ENCODE measurements at places on chromosomes 5 and 9.

- no peak for DNase-seq
These were observed 127.1 kb downstream of the NMUR2 start for GRCh38 chr5:152277936-152278335.

- DNase-seq = no peak
These were observed 11.8 kb downstream of the IL6ST start for GRCh38 chr5:55982957-55983381.

GRCh38 chr5:40409601-40410000 lies 270.1 kb upstream of the PTGER4 start:
- DNase-seq = no peak

- DNase-seq = no peak
These were observed 58.0 kb downstream of the ZNF510 start for GRCh38 chr9:96719921-96720320.

GRCh38 chr5:135715267-135716055 lies 119.0 kb upstream of the SLC25A48 start:
- DNase-seq = no peak

- no peak for DNase-seq
These were observed 199.9 kb downstream of the PTTG1 start for GRCh38 chr5:160621526-160621925.

- no peak for DNase-seq
These were observed 7.5 kb downstream of the PFDN1 start for GRCh38 chr5:140295414-140295813.

DNA sequence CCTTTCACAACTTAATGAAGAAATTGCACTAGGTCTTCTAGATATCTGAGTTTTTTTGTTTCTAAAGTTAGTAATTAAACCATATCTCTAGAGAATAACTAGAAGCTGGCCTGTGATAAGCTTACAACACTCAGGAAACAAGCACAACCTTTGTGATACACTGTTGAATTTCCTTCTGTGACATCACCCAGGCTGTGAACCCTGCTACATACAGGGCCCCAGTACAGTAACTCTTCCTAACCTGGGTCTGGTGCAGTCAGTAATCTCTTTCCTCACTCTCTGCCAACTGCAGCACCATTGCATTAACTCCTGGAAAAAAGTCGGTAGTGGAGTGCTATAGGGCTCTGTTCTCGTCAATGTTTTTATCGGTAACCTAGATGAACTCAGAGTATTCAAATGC lies 10.6 kb upstream of the IGFBPL1 start:
- DNase-seq = no peak

- DNase-seq = no peak
These were observed 1.3 kb upstream of the ERBIN start for GRCh38 chr5:65925044-65925600.

DNA sequence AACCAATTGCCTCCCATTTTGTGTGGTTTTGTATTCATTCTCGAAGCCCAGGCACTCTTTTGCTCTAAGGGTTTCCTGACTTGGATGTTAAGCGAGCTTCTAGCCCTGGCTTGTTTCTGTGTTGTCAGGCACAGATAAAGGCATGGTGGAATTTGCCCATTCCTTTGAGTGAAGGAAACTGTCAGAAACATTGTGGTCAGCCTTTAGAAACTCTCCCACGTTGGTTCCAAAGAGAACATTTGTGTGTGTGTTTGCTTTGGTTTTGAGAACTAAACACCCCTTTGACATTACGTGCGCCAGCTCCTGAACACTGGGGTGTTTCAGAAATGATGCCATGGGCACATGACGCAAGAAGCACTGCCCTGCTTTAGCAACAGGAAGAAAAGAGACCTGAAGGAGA lies 320.9 kb downstream of the NTRK2 start:
- no peak for DNase-seq

- no peak for DNase-seq
These were observed 21.4 kb downstream of the PTPN3 start for GRCh38 chr9:109476642-109477257.

GRCh38 chr9:97437051-97437600 lies 25.2 kb downstream of the TDRD7 start:
- peak; percentile 12 for DNase-seq

DNA sequence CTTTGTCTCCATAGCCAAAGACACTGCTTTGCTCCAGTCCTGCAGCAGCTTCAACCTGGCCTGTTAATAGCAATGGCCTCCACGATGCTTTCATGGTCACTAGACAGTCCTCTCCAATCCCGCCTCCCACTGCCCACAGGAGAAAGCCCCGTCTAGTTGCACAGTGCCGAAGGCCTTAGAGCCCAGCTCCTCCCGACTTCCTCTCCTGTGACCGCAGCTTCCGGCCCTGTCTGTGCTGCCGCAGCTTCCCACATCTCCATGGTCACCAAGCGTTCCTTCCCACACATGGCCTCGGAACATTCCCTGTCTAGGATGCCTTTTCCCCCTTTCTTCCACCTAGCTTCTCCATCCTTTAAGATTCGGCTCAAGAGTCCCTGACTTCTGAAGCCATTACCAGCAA lies 23.4 kb downstream of the PCA3 start:
- DNase-seq = no peak

GRCh38 chr5:58094031-58094430 lies 365.9 kb downstream of the PLK2 start:
- DNase-seq = no peak

- DNase-seq = no peak
These were observed 78.5 kb downstream of the ZNF366 start for GRCh38 chr5:72428669-72429068.

GRCh38 chr5:65480306-65480865 lies 1.3 kb downstream of the ADAMTS6 start:
- DNase-seq = peak; percentile 40

DNA sequence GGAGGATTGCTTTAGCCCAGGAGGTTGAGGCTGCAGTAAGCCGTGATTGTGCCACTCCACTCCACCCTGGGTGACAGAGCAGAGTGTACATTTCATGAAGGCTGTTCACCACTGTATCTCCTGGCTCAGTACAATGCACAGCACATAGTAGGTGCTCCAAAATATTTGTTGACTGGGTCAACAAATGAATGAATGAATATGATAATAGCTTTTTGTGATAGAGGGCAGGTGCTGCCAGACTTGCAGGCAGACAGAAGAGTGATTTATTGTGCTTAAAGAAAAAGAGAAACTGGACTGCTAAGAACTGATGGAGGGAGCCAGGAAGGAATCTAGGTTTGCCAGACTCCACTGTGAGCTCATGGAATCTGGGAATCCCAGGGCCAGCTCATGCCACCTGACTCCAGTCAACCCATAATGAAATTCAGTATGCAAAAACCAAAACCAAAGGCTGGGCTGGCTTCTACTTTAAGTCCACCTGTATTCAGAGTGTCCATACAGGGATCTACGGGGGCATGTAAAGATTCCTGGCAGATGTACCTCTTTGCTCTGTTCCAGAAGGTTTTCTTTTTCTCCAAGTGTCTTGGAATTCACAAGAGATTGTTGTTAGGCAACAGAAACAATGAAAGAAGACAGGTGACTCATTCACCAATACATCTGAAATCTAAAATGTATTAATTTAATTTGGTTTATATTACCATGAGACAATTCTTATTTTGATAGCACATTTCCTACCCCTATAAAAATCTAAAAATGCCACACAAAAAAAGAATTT lies 15.5 kb upstream of the CTNNA1 start:
- DNase-seq = no peak

DNA sequence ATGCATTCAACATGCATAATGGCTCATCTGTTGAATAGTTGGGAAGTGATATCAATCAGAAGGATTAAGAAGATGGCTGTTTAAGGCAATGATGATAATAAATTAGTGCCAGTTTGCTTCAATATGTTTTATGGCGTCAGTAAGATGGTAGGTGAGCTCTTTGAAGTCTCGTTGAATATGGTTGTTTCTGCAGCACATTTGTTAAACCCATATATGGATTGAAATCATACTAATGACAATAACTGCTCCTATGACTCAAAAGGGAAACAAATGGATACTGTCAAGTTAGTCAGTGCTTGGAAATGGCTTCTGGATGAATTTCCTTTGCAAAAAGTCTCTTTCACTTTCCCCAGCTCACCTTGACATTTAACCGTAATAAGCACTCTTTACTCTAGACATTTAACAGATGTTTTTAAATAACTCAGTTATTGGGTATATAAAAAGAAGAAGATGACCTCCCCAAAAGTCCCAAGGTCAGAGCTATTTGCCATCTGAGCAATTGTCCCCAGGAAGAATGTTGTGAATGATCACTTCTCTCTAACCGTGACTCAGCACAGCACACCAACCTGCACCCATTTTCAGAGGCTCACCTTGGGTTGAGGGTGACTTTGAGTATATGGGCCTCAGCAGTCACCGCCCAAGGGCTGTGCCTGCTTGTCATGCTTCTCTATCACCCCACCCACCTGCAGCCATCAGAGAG lies 133.4 kb downstream of the GRIA1 start:
- no peak for DNase-seq

- no peak for DNase-seq
These were observed 140.8 kb downstream of the C9orf152 start for GRCh38 chr9:110066929-110067716.

- peak; percentile 55 for DNase-seq
These were observed 77.7 kb downstream of the DNAH5 start for GRCh38 chr5:13866792-13867191.

DNA sequence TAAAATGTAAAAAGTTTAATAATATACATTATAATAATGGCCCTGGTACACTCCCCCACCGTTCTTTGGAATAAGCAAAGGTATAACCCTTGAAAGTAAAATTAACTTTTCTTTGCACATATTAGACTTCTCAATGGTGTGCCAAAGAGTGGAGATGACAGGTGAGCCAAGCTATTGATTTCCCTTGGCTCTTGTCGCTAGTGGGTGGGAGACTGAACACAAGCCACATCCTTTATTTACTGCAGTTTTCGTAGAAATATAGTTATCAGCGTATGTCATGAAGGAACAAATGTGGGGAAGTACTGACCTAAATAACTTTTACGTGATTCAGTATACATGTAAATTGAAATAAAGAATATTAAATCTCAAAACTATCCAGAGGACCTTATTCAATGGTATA lies 549.3 kb downstream of the RAB3C start:
- DNase-seq = no peak

DNA sequence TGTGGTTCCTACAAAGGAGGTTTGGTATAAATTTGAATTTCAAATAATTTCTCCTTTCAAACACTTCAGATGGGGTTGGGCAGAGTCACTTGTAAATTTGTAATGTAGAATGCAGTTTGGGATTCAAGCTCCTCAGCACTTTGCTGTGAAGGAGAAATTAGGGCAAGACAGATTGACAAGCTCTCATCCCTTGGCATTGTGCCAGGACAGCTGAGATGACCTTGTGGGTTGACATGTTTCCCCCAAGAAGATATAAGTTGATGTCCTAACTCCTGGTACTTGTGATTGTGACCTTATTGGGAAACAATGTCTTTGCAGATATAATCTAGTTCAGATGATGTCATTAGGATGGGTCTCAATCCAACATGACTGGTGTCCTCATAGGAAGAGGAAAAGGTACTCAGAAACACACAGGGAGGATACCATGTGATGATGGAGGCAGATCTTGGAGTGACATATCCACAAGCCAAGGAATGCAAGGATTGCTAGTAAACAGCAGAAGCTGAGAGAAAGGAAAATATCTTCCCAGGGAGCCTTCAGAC lies 408.3 kb downstream of the MED10 start:
- no peak for DNase-seq

DNA sequence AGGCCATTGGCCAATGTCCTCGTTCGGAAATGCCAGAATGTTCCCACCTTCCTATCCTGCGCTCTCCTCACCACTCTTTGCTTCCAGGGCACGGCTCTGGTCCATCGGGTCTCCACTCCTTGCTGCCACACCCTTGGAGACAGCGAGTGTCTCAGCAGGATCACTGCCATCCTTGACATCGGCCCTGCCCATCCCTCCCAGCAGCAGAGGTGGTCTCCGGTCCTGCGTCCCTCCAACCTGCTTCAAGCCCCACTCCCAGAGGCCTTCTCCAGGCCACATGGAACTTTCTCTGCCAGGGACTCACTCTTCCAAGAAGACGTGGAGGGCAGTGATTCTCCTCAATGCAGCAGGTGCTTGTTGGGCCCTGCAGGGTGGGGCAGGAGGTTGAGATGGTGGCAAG lies 42.7 kb downstream of the IRX2 start:
- no peak for DNase-seq

GRCh38 chr5:159655757-159656409 lies 260.4 kb upstream of the ADRA1B start:
- DNase-seq = no peak

Data from WERI-Rb-1 (cell line).